Stimulated activated CD4-positive, alpha-beta T cell treated with anti-CD3 and anti-CD28 coated beads, Interleukin-12 subunit alpha, Interleukin-12 subunit beta, amount 100 ng/mL, for 48 hours (primary cell): ENCODE measurements at places on chromosomes 7 and 10.

DNA sequence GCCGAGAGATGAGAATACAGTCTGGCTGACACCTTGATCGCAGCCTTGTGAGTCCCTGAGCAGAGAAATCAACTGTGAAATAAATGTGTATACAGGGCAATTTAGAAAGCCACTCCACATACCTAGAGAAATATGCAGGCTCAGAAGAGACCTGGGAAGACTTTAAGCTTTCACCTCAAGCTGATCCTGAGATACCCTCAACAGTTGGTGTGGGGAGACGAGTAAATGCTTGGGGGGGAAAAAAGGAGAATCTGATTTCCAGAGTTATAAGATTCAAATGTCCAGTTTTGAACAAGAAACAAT, 123.5 kb downstream of the SMURF1 start:
- no peak for DNase-seq

GRCh38 chr10:48768926-48769325, 84.3 kb downstream of the WDFY4 start:
- no peak for DNase-seq

DNA sequence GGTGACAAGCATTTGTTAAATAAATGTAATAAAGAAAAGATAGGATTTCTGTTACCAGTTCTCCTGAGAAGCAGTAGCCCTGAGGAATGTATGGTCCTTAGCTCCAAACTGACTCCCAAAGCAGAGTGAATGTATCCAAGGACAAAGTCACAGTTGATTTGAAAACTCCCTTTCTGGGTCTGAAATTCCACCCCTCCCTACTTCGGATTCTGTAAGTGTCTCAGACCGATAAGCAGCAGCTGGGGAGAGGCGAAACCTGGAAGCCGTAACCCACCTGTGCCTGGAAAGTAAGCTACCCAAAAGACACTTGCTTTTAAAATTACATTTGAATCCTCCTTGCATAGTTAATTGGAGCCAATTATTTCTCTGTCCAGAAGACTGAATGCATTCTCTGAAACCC, 122.9 kb upstream of the FRMD4A start:
- no peak for DNase-seq

DNA sequence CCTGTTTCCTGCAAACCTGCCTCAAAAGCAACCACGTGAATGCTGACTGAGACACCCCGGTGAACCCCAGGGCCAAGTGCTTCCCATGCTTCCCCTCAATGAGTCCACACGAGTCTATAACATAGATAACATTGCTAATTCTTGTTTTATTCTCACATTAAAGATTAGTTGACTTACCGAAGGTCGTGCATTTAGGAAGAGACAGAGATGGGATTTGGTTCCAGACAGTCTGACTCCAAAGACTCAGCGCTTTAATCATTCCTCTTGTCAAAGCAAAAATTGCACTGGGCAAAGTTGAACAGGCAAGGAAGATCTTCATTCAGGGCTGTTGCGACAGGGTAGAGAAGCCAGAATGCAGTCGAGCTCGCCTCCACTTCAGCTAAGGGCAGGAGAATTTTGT, 435.6 kb upstream of the C7orf33 start:
- no peak for DNase-seq

DNA sequence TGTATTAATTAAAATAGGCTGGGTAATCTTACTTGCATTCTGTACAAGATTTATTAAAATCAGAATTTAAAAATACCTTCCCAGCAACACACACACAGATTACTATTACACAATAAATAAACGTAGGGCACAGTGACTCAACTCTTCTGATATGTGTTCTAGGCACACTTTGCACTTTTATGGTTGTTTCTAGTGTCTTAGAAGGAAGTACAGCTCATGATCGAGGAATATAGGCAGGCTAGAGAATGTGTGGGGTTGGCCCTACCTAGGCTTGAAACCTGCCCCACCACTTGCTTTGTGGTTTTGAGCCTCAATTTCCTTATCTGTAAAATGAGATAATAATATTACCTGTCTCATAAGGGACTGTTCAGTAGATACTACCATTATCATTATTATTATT, 30.5 kb downstream of the ARMC3 start:
- no peak for DNase-seq

GRCh38 chr10:126504063-126504760, 115.9 kb upstream of the ADAM12 start:
- no peak for DNase-seq

GRCh38 chr7:84654273-84654672, 459.7 kb upstream of the SEMA3A start:
- no peak for DNase-seq

DNA sequence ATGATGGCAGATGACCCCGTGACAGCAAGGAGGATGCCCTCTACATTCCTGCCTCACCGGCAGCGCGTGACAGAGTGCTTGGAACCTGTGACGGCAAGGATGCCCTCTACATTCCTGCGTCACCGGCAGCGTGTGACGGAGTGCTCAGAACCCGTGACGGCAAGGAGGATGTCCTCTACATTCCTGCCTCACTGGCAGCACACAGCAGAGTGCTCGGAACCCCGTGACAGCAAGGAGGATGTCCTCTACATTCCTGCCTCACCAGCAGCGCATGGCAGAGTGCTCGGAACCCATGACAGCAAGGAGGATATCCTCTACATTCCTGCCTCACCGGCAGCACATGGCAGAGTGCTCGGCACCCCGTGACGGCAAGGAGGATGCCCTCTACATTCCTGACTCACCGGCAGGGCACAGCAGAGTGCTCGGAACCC, 231.0 kb downstream of the DIP2C start:
- no peak for DNase-seq

DNA sequence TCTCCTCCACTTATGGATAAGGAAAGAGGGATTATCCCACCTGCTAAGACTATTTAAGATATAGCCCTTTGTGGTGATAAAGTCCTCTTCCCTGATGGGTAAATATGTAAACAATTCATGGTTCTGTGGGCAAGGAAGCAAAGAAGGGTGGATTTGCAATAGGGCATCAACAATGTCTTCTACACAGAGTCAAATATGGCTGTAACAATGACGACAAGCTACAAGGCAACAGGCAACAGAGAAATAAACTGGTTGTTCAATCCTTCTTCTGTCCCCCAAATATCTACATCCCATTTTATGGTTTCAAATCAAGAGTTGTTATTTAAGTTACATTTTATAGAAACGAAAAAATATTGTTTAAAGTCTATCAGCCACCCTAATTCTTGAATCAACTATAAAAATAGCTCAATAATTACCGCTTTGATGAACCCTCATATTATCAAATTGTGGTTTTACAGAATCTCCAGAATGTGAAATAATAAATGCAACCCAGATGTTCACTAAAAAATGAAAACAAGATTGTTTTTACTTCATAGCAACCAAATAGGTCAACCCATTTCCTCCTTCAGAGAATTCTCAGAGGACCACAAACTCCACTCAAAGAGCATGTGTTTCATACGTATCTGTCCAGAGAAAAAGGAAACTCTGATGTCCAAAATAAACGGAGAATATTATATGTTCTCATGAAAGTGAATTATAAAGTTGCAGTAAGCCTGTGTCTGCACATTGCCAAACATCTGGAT, 13.8 kb downstream of the CYTH3 start:
- DNase-seq: no peak

DNA sequence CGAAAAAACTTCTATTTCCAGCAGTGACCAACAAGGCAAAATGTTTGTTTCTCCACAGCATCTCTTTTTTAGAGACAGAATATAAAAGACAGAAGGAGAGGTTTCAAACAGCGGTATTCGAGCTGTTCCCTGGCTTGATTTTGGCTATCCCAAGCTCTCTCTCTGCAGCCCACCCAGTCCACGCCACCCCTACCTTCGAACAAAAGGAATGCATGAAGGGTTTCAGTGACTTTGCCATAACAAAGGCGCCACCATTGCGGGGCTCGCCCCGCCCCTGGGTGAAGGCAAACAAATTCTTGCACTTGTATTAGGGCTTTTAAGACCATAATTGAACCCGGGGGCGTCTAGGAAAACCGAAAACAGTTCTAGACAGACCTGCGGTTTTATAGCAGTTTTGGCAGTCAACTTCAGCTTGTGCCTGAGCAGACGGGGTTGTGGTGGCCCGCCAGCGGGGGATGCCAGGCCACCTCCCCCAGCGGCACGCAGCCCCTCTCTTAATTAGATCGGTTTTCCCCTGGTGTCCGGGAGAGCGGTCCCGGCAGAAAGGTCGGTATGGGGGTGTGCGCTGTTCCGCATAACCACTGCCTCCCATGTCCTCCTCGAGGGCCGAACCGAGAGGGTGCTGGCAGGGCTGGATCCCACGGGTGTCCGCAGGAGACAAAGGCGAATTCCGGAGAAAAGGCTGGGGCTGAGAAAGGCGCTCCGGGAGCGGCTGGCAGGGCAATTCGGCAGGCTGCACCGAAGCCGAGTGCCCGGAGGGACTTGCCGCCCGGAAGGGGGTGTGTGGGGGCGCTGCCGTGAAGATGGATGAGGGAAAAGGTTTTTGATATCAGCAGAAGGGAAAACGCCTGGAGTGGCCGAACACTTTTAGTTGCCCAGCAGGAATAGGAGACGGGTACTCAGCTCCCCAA, 2.7 kb upstream of the HOXA11 start:
- no peak for DNase-seq

- DNase-seq: no peak
Measured at GRCh38 chr7:138243430-138243829, 167.2 kb downstream of the AKR1D1 start.

GRCh38 chr7:32161708-32162107, 91.5 kb upstream of the PDE1C start:
- DNase-seq: no peak

DNA sequence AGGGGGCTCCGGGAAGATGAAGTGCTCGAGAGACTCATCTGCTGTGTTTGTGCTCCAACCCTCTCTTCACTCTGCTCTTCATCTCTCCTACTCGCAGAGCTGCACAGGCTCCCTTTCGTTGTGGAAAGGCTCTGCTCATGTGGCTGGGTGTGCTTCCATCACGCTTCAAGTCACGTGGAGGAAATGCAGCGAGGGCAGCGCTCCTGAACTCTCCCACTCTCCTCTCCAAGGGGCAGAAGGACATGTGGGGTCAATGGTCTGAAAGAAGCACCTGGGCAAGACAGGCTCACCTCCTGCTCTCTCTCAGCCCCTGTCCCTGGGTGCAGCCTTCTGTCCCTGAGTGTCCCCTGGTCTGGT, 72.6 kb downstream of the USP6NL start:
- no peak for DNase-seq

DNA sequence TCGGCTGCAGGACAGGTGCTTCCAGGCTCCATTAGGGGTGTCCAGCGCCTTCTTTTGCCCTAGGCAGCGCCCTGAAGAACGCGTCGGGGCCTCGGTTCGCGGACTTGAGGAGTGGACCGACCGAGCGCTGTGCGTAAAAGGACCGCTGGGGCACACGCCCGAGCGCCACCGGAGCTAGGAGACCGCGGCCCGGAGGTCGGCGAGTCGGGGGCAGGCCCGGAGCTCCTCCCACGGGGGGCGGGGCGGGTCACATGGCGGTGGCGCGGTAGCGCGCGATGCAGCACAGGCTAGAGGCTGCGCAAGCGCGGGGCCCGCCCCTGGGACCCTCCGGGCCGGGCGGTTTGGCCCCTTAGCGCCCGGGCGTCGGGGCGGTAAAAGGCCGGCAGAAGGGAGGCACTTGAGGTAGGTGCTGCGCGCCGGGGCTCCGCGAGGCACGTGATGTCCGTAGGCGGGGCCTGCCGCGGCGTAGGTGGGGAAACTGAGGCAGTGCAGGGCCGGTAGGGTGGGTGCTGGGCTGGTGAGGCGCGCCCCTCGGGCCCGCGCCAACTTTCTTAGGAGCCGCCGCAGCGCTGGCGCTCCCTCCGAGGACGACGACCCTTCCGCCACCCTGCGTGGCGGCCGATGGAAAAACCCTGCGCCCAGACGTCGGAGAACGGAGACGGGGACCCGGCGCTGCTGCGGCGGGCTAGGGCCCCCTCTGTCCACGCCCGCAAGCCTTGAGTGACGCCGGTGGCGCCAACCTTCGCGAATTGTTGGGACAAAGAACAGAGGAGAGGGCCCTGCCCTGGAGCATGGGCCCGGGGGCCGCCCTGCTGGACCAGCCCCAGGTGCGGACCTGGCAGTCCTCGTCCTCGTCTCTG, at the start of gene PRXL2A:
TSS of gene PRXL2A (plus strand) at position 310 of the 860 bp plus-strand sequence. CDS start 11,917 bp downstream, outside the sequence.
- peak; percentile 76 for DNase-seq

DNA sequence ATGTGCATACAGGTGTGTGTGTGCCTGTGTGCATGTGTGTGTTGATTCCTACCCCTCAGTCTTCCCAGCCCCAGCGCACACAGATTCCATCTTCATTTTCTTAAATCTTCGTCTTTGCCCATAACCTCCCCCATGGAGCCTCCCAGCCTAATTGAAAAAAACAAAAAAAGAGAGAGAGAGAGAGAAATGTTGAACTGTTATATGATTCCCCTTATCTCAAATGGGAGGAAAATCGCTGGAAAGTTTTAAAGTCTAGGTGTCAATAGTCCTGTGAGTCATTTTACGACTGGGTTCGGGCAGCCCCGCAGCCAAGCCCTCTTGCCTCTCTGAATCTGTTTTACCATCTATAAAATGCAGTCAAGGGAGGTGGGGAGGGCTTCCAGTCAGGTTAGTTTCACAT, 60.9 kb downstream of the SPOCK2 start:
- DNase-seq: no peak

DNA sequence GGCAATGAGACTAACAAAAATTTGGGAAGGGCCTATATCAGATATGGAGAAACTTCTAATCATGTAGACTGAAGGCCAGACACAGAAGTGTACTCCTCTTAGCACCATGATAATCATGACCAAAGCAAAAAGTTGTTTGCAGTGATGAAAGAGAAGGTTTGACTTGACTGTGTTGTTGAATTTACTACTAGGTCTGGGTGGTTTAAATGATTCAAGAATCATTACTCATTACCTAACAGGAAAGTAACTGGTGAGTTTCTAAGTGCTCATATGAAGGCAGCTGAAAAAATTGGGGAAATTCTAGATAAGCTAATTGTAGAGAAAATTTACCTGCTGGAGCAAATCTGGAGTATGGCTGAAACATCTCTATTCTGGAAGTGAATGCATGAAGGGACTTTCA, 451.5 kb upstream of the SORCS1 start:
- DNase-seq: no peak

DNA sequence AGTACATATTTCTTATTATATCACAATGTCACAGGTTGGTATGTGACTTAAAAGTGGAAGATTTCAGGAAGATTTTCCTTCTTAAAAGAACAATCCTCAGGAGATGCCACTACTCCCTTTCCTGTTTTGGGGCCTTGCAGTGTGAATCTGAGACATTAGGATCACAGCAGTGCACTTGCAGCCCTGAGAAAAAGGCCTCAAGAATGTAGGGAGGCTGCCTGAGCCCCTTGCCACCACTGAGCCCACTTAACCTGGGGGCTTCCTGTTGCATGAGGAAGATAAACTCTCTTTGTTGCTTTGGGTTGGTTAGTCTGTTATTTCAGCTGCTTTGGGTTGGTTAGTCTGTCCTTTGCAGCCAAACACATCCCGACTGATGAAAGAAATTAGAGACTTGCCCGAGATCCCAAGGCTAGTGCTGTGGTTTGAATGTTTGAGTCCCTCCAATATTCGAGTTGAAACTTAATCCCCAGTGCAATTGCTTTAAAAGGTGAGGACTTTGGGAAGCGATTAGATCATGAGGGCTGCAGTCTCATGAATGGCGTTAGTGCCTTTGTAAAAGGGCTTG, 151.3 kb upstream of the SP4 start:
- DNase-seq: no peak

DNA sequence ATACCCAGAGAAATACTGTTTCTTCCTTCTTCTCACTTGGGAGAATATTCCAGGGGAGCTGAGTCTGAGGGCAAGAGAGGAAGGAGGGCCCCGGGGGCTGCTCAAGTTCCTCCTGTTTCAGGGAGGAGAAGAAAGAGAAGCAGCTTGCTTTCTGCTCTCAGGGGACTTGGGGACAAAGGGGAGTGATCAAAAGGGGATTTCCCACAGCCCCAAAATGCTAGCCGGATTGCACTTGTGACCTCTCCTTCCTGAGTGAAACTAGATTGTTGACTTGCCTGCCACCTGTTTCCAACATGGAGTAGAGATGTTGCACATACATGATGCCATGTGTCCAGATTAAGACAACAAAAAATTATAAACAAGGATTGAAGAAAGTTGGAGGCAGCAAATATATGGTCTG, 28.7 kb upstream of the PDCD4 start:
- peak; percentile 28 for DNase-seq
